ENCODE measurements at places on chromosomes 5 and 9.

GRCh38 chr5:63375851-63376250, 586.4 kb downstream of the HTR1A start:
- DNase-seq = no peak

GRCh38 chr9:75002422-75003023, 25.6 kb downstream of the CARNMT1 start:
- DNase-seq = no peak

- no peak for DNase-seq
Observed at GRCh38 chr9:68974431-68974830, 39.5 kb downstream of the PRKACG start.

GRCh38 chr5:43314724-43315123, 1.5 kb upstream of the HMGCS1 start:
- no peak for DNase-seq

DNA sequence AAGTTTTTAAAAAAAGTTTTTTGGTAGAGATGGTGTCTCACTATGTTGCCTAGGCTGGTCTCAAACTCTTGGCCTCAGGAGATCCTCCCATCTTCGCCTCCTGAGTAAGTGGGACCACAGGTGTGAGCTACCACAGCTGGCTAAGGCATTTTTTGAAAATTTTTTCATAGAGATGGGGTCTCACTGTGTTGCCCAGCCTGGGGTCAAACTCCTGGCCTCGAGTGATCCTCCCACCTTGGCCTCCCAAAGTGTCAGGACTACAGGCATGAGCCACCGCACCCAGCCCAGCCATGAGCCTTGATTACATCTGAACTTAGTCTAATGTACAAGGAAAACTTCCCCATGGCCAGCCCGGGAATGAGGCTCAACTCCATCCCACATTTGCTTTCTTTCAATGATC, 77.5 kb upstream of the PCA3 start:
- no peak for DNase-seq

DNA sequence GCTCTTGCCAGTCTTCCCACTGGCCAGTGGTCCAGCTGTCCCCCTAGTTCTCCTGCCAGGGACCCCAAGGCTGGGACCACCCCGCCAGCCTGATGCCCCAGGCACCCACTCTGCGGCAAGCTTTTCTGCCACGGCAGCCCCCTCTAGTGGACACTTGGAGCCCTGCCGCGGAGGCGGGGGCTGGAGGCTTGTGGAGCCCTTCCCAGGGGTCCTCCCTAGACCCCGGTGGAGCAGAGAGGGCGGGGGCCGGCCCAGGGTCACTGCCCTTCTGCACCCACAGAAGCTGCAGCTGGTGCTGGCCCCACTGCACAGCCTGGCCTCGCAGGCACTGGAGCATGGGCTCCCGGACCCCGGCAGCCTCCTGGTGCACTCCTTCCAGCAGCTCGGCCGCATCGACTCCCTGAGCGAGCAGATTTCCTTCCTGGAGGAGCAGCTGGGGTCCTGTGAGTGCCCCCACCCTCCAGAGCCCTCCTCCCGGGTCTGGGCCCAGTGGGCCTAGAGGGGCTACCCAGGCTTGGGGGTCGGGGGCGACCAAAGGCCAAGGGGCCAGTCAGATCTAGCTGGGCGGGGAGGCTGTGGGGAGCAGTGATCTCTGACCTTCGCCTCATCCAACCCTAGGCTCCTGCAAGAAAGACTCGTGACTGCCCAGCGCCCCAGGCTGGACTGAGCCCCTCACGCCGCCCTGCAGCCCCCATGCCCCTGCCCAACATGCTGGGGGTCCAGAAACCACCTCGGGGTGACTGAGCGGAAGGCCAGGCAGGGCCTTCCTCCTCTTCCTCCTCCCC, 9.1 kb downstream of the EGFL7 start:
- DNase-seq = peak; percentile 89

DNA sequence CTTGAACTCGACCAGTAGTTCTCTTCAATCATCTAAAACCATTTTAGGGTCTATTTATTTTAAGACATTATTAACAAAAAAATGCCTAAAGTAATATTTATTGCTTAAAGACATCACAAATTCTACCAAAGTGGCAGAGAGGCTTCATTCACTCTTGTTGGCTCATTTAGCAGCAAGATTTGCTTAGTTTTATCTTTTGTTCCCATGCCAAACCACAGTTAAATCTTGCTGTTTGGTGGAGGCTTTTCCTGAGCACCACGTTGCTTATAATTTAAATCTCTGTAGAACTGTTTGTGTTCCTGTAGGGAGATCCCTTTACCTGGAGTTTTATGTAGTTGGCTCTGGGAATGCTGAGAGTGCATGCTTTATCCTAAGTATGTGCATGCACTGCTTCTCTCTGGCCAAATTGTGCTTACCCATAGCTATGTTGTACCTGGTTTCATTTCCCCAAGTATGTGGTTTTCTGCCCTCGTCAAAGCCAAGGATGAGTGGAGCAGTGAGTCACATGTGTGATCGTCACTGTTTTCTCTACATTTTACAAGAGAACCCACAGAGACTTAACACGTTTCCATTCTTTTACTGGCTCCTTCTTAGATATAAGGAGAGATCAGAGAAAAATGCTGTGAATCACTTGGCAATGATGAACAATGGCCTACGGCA, 42.1 kb upstream of the MAST4 start:
- no peak for DNase-seq

DNA sequence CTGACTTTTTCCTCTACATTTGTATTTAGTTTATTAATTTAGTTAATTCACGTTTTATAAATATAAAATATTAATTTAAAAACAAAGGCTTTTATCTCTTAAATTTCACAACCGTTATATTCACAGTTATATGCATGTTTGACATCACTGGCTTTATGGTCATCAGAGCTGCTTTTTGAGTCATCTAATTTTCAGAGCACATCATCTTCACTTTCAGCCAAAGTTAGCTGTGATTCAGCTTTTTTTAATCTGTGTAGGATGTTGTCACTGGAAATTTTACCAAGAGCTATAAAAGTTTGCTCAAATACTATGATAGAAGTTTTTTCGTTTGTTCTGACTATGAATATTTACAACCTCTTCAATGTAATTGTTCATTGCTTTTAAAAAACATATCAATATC, 12.4 kb downstream of the CDC37L1 start:
- DNase-seq = no peak

DNA sequence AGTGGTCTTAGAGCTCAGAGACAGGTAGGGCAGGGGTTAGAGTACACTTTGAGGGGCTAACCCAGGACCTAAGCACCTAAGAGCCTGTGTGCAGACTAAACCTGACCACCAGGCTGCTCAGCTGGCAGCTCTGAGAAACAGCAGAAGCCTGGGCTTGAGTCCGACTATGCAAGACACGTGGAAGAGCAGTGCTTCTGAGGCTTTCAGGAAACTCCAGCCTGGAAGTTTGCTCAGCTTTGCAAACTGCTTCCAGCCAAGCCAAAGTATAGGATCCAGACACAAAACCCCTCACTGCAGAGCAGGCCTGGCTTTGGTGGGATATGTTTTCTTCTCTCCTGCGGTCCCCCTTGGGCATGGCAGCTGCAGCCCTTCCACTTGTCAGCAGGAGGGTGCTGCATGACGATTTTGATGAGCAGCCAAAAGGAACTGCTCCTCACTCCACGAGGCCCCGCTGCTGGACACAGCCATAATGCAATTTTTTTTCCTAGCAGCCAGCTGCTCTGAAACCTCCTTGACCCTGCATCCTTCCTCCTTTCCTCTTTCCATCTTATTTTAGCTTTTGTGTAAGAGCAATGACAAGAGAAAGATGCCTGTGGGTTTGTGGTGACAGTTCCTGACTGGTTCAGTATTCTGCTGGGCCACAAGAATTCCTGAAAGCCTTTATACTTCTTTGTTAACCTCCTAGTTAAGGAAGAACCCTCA, 123.1 kb downstream of the LIFR start:
- no peak for DNase-seq

DNA sequence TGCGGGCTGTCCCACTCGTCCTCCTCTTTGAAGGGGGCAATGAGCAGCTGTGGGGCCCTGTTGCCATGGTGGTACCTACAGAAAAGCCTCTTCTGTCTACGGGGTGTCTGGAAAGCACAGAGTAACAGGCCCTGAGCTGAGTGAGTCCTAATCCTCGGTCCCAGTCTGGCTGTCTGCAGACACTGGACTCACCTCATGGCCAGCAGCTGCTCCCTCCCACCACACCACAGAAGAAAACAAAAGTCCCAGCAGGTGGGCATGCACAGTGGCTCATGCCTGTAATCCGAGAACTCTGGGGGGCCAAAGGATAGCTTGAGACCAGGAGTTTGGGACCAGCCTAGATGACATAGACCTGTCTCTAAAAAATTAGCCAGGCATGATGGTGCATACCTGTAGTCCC, 19.9 kb downstream of the P4HA2 start:
- DNase-seq = peak; percentile 52

- DNase-seq = no peak
Observed at GRCh38 chr5:155126573-155126972, 113.0 kb downstream of the KIF4B start.

- no peak for DNase-seq
Observed at GRCh38 chr5:121189342-121190305, 662.1 kb upstream of the FTMT start.

GRCh38 chr5:111739416-111739815, 17.6 kb downstream of the NREP start:
- no peak for DNase-seq

- DNase-seq = no peak
Observed at GRCh38 chr5:117414926-117415325, 840.3 kb upstream of the SEMA6A start.

- DNase-seq = peak; percentile 62
Observed at GRCh38 chr9:88280816-88281382, 107.3 kb upstream of the SPIN1 start.

DNA sequence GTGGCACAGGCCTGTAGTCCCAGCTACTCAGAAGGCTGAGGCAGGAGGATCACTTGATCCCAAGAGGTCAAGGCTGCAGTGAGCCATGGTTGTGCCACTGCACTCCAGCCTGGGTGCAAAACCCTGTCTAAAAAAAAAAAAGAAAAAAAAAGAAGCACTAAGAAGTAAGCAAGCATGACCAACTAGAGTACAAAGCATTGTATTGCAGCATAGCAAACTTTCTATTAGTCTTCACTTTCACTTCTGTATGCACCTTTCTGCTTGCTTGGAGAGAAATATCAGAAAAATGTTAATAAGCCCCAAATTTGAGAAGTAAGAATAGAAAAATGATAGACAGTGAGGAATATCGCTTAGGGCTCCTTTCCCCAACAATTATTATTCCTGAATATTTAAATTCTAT, 497.7 kb upstream of the WWC1 start:
- peak; percentile 10 for DNase-seq

- DNase-seq = no peak
Observed at GRCh38 chr5:82405618-82406204, 127.6 kb upstream of the RPS23 start.

DNA sequence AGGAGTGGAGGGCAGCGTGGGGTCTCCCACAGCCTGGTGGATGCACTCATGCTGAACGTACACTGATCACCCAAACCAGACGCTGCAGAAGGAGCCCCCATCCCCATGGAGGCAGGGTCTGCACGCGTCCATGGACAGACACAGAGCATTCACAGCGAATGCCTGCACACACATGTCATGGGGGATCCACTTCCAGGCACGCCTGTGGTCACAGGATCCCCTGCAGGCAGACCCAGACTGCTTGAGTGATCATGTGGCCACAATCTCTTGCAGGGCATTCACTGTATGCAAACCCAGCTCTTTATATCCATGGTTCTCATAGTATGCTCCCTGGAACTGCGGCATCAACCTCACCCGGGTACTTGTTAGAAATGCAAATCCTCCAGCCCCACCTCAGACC, 5.4 kb downstream of the SNCB start:
- DNase-seq = no peak

GRCh38 chr9:27791311-27791710, 218.0 kb upstream of the C9orf72 start:
- DNase-seq = no peak

DNA sequence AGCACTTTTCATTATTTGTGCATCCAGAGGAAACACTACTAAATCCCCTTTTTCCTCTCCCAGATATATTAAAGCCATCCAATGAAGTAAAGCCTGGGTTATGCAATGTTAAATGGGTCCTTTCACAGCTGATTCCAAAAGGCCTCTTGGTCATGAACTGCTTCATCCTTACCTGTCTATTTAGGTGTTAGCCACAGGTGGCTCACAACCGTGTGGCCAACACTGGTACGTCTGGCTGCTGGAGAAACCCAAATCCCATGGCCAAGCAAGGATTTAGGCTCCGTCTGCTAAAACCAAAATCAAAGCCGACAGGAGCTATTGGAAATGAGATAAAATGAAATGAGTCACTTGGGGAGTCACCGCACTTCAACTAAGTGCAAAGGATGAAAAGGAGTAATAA, 193.9 kb downstream of the ADCY2 start:
- DNase-seq = no peak

DNA sequence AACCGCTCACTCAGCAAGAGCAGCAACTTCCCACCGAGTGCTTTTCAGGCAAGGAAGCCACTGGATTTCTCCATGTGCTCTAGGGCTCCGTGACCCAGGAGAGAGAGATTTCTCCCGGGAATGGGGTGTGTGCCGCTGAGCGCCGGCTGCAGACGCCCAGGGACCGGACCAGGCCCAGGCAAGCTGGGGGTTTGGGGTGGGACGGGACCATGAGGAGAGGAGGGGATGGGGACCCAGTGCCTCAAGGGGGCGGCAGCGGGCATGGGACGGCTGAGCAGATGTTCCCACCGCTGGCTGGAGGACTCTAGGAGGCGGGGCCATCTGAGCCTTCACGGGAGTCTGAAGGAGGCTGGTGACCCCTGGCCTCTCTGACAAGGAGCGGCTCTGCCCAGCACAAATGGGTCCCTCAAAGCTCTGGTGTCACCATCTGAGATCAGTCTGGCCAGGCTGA, 8.5 kb downstream of the LCN9 start:
- peak; percentile 85 for DNase-seq

DNA sequence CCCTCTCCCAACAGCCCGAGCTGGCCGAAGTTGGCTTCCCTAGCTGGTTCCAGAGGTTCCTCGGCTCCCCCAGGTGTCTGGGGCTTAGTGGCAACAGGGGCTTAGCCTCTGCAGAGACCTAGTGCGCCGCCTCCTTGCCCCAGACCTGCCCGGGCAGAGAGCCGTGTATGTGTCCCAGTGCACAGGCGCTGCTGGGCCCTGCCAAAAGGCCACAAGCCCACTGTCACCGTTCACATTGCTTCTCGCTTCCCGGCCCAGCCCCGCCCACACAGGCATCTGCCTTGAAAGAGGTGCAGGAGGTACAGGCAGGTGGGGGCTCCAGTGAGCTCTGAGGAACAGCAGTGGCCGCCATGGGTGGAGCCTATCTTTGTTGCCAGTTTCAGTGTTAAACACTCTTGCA, 2.5 kb upstream of the CACFD1 start:
- peak; percentile 67 for DNase-seq

DNA sequence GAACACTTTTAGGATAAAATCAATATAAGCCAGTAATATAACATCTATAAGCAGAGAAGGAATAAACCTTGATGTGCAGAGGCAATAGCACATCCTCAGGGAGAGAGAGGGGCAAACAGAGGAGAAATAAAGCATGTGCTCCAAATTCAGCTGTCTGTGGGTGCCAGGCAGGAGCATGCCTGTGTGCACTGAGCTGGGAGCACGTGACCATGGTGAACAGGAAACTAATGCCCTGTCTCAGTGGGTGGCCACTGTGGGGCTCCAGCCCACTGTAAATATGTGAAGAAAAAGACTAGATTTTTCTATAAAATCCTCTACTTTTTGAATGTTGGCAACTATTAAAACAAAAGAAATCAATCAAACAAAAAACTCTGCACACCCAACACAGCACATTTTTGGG, 55.3 kb downstream of the FYB1 start:
- no peak for DNase-seq

GRCh38 chr9:105835721-105836120, 141.4 kb downstream of the TMEM38B start:
- peak; percentile 67 for DNase-seq

- no peak for DNase-seq
Observed at GRCh38 chr5:51988634-51989033, 605.4 kb downstream of the ISL1 start.

- DNase-seq = no peak
Observed at GRCh38 chr9:4424891-4425290, 65.4 kb upstream of the SLC1A1 start.

All from endodermal cell (in vitro differentiated cells).